Hematopoietic multipotent progenitor cell treated with erythropoietin and hydrocortisone succinate and interleukin-3 and kit ligand, for 6 days (in vitro differentiated cells): ENCODE measurements at places on chromosomes 12 and 14.

- DNase-seq, result peak; percentile 63
Measured at GRCh38 chr14:33848706-33849454, 102.0 kb downstream of the EGLN3 start.

- DNase-seq, result no peak
Measured at GRCh38 chr12:96436366-96437170, 36.3 kb upstream of the CDK17 start.

GRCh38 chr14:92942976-92943710 is 20.2 kb downstream of the CHGA start:
- DNase-seq, result no peak

GRCh38 chr14:76337635-76338545 is 38.0 kb upstream of the ESRRB start:
- DNase-seq, result no peak

GRCh38 chr14:91385224-91385623 is 32.4 kb downstream of the CCDC88C start:
- DNase-seq, result no peak

DNA sequence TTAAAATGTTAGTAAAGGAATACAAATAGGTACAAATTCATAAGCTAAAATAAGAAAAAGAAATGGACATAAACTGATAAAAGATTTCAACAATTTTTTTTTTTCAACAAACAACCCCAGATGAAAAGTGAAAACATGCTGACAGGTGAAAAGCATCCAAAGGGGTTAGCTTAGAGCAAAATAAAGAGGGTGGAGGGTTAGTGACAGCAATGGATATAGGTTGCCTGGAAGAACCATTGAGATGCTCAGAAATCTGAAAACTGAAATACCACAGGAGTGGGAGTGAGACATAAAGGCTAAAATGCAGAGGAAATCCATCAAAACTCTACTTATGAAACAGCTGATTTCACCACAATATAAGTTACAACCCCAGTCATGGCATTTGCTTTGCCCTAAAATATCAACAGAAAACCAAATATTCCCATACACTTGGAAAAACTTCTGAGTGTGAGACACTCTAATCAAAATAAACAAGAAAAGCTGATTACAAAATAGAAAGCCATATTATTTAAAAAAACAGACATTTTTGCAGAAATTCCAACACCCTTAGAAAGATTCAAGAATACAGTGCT is 136.3 kb upstream of the PLEKHG7 start:
- DNase-seq, result no peak

DNA sequence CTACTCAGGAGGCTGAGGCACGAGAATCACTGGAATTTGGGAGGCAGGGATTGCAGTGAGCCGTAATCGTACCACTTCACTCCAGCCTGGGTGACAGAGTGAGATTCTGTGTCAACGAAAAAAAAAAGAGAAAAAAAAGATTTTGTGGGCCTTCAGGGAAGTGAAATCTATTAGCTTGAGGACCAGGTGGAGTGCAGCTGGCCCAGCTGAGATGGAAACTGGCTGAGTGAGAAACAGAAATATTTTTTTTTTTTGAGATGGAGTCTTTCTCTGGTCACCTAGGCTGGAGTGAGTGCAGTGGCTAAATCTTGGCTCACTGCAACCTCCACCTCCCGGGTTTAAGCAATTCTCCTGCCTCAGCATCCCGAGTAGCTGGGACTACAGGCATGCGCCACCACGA is 2.3 kb upstream of the CLEC4C start:
- no peak for DNase-seq

DNA sequence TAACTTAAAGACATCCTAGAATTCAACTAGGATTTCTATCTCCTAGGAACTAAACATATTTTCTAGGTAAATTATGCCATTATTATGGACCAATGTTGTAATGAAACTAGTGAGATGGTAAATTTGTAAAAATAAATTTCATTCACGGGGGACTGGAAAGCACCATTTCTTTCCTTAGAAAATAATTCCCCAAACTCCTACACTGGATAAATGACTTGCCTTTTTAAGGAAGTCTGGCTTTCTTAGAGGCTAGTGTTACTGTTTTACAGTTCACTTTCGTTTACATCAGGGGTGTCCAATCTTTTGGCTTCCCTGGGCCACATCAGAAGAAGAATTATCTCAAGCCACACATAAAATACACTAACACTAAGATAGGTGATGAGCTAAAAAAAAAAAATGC is 3.3 kb downstream of the SLC39A9 start:
- no peak for DNase-seq

- DNase-seq, result peak; percentile 78
Measured at GRCh38 chr12:132904718-132905328, 17.4 kb upstream of the CHFR start.

DNA sequence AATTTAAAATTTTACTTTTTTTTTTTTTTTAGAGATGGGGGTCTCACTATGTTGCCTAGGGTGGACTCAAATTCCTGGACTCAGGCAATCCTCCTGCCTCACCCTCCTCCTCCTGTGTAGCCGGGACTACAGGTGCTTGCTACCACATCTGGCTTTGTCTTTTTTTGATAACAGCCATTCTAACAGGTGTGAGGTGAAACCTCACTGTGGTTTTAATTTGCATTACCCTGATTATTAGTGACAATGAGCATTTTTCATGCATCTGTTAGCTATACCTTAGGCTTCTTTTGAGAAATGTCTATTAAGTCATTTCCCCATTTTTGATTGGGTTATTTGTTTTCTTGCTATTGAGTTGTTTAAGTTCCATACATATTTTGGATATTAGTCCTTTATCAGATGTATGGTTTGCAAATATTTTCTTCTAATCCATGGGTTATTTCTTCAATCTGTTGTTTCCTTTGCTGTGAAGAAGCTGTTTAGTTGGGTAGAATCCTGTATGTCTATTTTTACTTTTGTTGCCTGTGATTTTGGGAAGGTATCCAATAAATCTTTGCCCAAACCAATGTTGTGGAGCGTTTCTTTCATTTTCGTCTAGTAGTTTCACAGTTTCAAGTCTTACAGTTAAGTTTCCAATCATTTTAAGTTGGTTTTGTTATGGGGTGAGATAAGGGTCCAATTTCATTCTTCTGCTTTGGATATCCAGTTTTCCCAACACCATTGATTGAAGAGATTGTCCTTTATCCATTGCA is 86.1 kb downstream of the MYF5 start:
- no peak for DNase-seq

- DNase-seq, result no peak
Measured at GRCh38 chr12:44929236-44929885, 53.2 kb upstream of the NELL2 start.

DNA sequence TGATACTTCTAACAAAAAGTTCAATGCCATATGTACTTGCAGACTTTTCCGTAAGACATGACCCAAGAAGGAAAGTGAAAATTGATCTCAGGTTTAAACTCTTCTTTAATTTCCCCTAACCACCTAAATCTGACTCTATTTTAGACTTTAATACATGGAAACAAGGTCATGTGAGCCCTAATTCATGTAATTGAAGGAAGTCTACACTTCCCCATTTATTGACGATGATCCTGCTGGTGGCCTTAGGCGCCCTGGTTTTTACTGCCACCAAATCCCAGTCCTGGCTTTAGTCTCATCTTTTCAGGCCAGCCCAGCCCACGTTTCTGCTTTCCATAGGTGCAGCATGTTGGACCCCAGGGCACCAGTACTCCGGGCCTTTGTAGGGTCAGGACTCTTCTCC is 157.9 kb downstream of the PELI2 start:
- no peak for DNase-seq

- no peak for DNase-seq
Measured at GRCh38 chr12:66571361-66571915, 107.4 kb downstream of the GRIP1 start.

- no peak for DNase-seq
Measured at GRCh38 chr12:43992856-43993255, 157.0 kb downstream of the TMEM117 start.
